ENCODE measurements at places on chromosomes 16 and 17. TPM values are rescaled to one million over a fixed set of nuclear protein-coding genes. Genes with fewer than 3 reads are reported as not detected.

Gene MT1M
- 3.6 TPM for total RNA-seq

Gene SPNS2
- 18.8 TPM for total RNA-seq

Gene STX8
- 53.3 TPM for total RNA-seq

Gene NT5C
- total RNA-seq = 30.9 TPM

Gene WNT3
- 3.7 TPM for total RNA-seq

Gene PRSS27
- total RNA-seq = 0.32 TPM

Gene PPP1R27
- total RNA-seq = not detected

Gene SRCIN1
- total RNA-seq = 3.2 TPM

Gene JPT2
- total RNA-seq = 32.2 TPM

Gene CACNG4
- total RNA-seq = 0.07 TPM

Gene HBM
- not detected for total RNA-seq

GRCh38 chr16:50270510-50271147 lies 4.3 kb downstream of the ADCY7 start:
- DNase-seq = no peak
- H3K27me3 ChIP-seq = no peaks in the 10 kb centered on the region
- H3K36me3 ChIP-seq = no peaks in the 10 kb centered on the region
- H3K27ac ChIP-seq = no peak overlapping the region

- no peaks in the 10 kb centered on the region for H3K36me3 ChIP-seq
- peaks cover 21% of the 10 kb centered on the region for H3K4me1 ChIP-seq
- H3K4me3 ChIP-seq = peak overlapping the region; percentile 55
- no peak for DNase-seq
Observed at GRCh38 chr17:27333410-27333980, 39.6 kb downstream of the WSB1 start.

DNA sequence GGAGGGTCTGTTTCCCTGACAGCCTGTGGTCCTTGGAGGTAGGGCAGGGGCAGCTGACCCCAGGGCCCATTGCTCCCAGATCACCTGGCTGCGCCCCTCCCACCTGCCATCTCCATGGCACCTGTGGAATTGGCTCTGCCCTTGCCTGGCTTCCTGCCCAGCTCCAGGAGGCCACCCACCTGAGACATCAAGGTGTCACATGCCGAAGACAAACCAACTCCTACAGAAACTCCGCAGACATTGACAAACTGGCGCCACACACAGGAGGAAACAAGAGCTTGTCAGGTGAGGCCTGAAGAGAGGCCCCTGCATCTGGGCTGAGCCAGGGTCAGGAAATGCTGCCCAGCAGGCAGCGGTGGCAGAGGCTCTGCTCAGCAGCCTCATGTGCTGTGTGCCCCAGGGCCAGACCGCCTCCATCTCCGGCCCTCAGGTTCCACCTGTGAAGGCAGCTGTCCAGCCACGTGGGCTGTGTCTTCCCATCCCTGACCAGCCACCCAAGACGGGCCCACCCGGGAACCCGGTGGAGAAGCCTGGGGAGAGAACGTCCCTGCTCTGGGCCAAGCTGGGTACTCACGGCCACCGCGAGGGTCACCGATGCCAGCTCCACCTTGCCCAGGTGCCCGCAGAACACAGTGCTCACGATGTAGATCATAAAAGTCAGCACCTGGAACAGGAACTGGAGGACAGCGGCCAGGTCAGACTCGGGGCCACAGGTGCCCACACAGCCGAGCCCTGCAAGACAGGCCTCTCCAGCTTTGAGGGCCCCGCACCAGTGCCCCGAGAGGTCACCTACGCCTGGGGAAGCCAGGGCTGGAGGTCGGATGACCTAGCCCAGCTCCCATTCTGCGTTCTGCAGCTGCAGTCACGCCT lies 1.6 kb downstream of the SLC47A2 start:
- H3K36me3 ChIP-seq = no peaks in the 10 kb centered on the region
- H3K4me1 ChIP-seq = no peaks in the 10 kb centered on the region
- H3K4me3 ChIP-seq = no peak overlapping the region
- H3K27ac ChIP-seq = no peak overlapping the region

DNA sequence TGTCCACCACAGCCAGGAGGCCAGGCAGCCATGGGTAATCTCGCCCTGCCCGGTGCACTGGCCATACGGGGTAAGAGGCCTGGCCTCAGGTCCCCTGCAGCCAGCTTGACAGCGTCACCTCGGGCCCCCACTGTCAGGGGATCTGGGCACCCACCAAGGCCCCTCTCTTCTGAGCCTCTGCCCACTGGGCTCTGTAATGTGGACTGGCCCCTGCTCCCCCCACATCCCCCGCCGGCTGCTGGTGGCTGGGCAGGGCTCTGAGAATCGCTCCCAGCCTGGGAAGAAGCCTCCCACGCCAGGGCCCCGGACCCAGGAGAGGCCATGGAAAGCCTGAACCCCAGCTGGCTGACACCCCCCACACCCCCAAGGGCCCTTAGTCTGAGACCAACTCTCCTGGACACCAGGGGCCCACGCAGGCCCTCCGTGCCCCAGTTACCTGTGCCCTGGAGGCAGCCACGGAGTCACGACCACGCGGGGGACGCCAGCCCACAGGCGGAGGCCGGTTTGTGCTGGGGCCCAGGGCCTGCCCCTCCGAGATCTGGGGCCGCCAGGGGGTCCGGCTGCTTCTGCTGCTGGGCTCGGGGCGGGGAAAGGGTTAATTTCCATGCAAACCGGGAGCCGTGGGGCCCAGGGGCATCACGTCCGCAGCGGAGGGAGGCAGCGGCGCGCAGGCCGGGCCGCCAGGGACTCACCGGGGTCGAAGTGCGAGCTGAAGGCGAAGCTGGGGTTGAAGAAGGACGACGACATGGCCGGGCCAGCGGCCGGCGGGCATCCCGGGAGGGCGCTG lies at the start of gene PVALEF:
Gene PVALEF, plus strand, starts transcription at position 262 of the 787 bp plus-strand sequence. CDS start 15,720 bp downstream, outside the sequence.
- H3K4me3 ChIP-seq = peak within 1 kb of the TSS; percentile 32
- H3K4me1 ChIP-seq = no peaks in the 10 kb centered on the region
- H3K27me3 ChIP-seq = peaks cover 13% of the 10 kb centered on the region
- H3K27ac ChIP-seq = no peak within 1 kb of the TSS

GRCh38 chr17:8719291-8720246 lies 25.1 kb downstream of the CCDC42 start:
- H3K4me1 ChIP-seq = no peaks in the 10 kb centered on the region
- no peak for DNase-seq
- H3K27me3 ChIP-seq = no peaks in the 10 kb centered on the region
- H3K27ac ChIP-seq = no peak overlapping the region

DNA sequence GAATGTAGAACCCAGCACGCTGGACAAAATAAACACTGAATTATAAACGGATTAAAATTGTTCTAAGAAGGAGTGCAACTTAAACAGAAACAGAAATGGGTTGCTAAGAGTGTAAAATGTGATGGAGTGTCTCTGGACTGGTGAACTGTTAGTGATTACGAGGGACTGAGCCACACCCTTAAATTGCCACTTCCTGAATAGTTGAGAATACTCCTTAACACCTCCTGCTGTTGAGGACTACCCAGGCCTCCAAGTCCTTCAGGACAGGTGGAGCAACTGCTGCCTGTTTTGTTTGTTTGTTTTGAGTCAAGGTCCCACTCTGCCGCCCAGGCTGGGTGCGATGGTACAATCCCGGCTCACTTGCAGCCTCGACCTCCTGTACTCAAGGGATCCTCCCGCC lies 25.8 kb upstream of the IRF8 start:
- no peaks in the 10 kb centered on the region for H3K4me1 ChIP-seq
- DNase-seq = no peak
- no peak overlapping the region for H3K4me3 ChIP-seq
- peaks cover 21% of the 10 kb centered on the region for H3K27me3 ChIP-seq

DNA sequence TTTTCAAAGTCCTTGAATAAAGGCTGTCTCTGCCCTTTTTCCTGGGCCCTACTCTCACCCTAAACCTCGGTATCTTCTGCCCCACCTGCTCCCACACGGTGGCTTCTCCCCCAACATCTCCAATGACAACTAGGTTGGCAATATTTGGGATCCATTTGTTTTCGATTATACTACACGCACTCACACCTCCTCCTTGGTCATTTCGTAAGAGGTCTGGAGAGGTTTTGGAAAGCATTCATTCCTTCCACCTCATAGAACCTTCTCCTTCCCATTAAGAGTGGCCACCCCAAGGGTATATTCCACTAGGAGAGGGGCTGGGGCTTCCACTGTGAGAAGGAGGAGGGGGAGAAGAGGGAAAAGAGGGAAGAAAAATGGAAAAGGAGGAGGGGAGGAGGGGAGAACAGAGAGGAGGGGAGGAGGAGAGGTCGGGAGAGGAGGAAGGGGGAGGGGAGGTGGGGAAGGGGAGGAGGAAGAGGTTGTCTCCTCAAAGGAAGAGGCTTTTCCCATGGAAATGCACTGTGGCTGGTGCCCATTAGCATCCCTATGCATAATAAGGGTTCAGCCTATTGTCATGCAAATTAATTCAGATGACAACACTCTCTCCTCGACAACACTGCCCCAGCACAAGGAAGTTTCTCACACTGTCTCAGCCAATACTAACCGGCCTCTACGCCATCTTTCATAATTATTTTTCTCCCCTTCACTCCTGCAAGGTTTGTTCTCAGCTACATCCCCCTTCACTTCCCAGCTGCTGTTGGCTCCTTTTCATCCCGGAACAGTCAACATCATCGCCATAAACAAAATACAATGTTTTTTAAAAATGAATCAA lies 30.0 kb downstream of the SOX9 start:
- H3K4me3 ChIP-seq = no peak overlapping the region
- H3K36me3 ChIP-seq = no peaks in the 10 kb centered on the region
- peaks cover 20% of the 10 kb centered on the region for H3K4me1 ChIP-seq
- no peaks in the 10 kb centered on the region for H3K27me3 ChIP-seq

- H3K4me3 ChIP-seq = no peak overlapping the region
- DNase-seq = no peak
Observed at GRCh38 chr16:16124438-16124837, 98.9 kb downstream of the ABCC6 start.

- H3K27ac ChIP-seq = no peak overlapping the region
- H3K36me3 ChIP-seq = no peaks in the 10 kb centered on the region
- H3K4me3 ChIP-seq = no peak overlapping the region
- no peaks in the 10 kb centered on the region for H3K27me3 ChIP-seq
- H3K4me1 ChIP-seq = peaks cover 16% of the 10 kb centered on the region
Observed at GRCh38 chr17:28081467-28081866, 39.0 kb downstream of the NLK start.

DNA sequence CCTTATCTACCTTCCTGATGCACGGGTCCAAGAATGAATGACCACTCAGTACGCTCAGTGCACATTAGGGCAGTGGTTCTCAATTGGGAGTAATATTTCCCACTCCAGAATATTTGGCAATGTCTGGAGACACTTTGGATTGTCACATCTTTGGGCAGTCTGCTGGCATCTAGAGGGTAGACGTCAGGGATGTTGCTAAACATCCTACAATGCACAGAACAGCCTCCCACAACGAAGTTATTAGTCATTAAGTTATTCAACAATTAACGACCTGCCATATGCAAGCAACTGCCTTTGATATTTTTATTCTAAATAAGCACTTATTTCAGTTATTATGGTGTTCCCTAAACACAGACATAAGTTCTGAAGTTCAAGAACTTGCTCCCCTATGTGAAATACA lies 669.3 kb downstream of the TOX3 start:
- no peaks in the 10 kb centered on the region for H3K27me3 ChIP-seq
- H3K4me1 ChIP-seq = no peaks in the 10 kb centered on the region
- no peaks in the 10 kb centered on the region for H3K36me3 ChIP-seq

- no peaks in the 10 kb centered on the region for H3K27me3 ChIP-seq
- H3K27ac ChIP-seq = no peak overlapping the region
- H3K4me1 ChIP-seq = peaks cover 5% of the 10 kb centered on the region
- H3K4me3 ChIP-seq = no peak overlapping the region
- no peaks in the 10 kb centered on the region for H3K36me3 ChIP-seq
- DNase-seq = no peak
Observed at GRCh38 chr17:81143200-81143527, 22.1 kb upstream of the PVALEF start.

- peaks cover 37% of the 10 kb centered on the region for H3K4me1 ChIP-seq
- no peaks in the 10 kb centered on the region for H3K27me3 ChIP-seq
- peak overlapping the region; percentile 99 for H3K4me3 ChIP-seq
- H3K27ac ChIP-seq = no peak overlapping the region
- H3K36me3 ChIP-seq = peaks cover 5% of the 10 kb centered on the region
Observed at GRCh38 chr17:2705263-2705662, 6.3 kb downstream of the CLUH start.

GRCh38 chr17:2796164-2797125 lies at the start of gene RAP1GAP2:
RAP1GAP2 (plus strand) TSS chr17:2796438; CDS start chr17:2796528, 90 bp downstream.
- no peak within 1 kb of the TSS for H3K27ac ChIP-seq
- H3K4me1 ChIP-seq = peaks cover 9% of the 10 kb centered on the region
- H3K27me3 ChIP-seq = peaks cover 16% of the 10 kb centered on the region
- DNase-seq = peak; percentile 61
- no peak within 1 kb of the TSS for H3K4me3 ChIP-seq
- H3K36me3 ChIP-seq = no peaks in the 10 kb centered on the region

GRCh38 chr17:58577696-58578095 lies 63.3 kb upstream of the MTMR4 start:
- no peaks in the 10 kb centered on the region for H3K36me3 ChIP-seq
- H3K27me3 ChIP-seq = no peaks in the 10 kb centered on the region
- no peaks in the 10 kb centered on the region for H3K4me1 ChIP-seq
- H3K4me3 ChIP-seq = no peak overlapping the region

- H3K4me1 ChIP-seq = no peaks in the 10 kb centered on the region
- no peaks in the 10 kb centered on the region for H3K27me3 ChIP-seq
- H3K4me3 ChIP-seq = no peak overlapping the region
- DNase-seq = no peak
Observed at GRCh38 chr17:26782153-26782552, 511.8 kb upstream of the WSB1 start.

DNA sequence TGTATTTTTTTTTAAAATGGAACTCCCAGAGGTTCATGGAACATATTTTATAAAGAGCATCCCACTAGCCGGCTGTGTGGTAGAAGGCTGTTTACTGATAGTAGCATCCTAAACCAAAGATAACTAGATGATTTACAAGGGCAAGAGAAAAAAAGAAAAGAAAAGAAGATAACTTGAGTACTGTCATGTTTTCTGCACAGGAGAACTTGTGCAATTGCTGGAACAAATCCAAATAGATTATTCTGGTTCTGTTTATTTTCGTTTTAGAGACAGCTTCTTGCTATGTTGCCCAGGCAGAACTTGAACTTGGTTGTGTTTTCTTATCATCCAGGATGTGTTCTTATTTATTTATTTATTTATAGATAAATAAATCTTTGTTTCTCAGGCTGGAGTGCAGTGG lies 20.9 kb upstream of the PPM1D start:
- H3K27me3 ChIP-seq = no peaks in the 10 kb centered on the region
- peaks cover 18% of the 10 kb centered on the region for H3K4me1 ChIP-seq
- H3K4me3 ChIP-seq = no peak overlapping the region
- no peak for DNase-seq
- no peak overlapping the region for H3K27ac ChIP-seq
- H3K36me3 ChIP-seq = no peaks in the 10 kb centered on the region

- H3K36me3 ChIP-seq = no peaks in the 10 kb centered on the region
- H3K4me1 ChIP-seq = peaks cover 16% of the 10 kb centered on the region
- H3K27ac ChIP-seq = peak overlapping the region; percentile 23
- peak; percentile 82 for DNase-seq
- H3K4me3 ChIP-seq = no peak overlapping the region
Observed at GRCh38 chr17:50604513-50604912, 30.2 kb upstream of the ABCC3 start.

Measured in heart right ventricle (tissue), 16 donors.